ENCODE measurements at places on chromosomes 2 and 18.

DNA sequence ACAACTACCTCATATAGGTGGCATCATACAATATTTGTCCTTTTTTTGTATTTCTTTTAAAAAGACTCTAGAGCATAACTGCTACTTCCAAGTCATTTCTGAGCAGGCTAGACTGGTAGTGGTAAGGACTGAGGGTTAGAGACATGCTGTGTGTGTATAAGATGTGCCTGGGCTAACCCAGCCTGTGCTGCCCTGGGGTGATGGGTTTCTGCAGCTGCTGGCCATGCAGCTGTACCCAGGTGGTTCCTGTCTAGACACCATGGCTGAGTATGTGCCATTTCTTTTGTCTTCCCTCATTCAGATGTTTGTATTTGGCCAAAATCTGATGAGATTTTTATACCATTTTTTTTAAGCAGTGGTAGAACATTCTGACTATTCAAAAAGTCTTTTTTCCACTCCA is 40.0 kb downstream of the MERTK start:
- DNase-seq, result no peak

DNA sequence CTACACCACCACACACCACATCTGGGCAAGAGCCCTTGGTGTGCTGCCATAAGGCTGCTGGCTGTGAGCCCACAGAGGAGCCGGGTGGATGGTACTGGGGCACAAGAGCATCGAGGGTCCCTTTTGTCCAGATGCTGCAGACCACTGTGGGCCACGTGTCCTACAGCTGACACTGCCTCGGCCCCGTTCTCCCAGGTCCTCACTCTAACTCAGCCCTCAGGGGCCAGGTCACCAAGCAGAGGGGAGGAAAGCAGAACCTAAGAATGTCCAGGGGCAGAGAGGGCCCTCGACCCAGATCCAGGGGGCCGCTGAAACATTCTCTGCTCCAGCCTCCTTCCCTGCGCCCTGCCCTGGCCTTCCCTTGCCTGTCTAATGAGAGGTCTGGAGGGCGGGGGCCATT is 91.7 kb upstream of the ASB18 start:
- DNase-seq, result no peak

DNA sequence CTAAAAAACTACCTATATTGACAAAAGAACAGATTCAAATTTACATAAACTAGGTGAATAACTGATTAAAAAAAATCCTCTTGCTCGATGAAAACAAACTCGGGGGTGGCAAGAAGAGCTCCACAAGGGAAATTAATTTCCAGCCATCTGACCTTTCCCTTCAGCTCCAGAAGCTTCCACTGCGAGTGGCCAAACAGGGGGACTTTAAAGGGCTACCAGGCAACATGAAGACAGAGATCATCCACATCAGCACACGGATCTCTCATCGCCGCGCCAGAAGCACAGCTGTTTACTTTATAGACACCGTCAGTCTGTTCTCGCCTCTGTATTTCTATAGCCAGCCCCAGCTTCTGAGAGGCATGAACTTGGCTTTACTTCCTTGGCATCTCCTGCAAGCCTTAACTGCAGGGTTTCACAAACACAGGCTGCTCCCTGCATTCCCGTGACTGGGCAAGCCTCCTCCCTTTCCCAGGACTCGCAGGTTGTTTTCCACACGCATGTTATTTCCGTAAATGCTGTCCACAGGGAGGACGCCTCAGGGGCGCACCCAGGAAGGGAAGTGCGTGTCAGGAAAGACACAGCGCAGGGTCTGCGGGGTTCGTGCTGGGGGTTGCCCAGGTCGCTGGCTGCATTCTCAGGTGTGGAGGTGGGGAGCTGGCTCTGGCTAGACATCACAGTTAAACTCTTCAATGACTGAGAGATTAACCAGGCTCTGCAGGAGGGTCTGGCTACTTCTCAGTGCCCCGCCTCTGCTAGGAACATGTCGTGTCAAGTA is 85.0 kb downstream of the USP40 start:
- no peak for DNase-seq

GRCh38 chr18:68436485-68436884 is 278.4 kb downstream of the TMX3 start:
- no peak for DNase-seq

DNA sequence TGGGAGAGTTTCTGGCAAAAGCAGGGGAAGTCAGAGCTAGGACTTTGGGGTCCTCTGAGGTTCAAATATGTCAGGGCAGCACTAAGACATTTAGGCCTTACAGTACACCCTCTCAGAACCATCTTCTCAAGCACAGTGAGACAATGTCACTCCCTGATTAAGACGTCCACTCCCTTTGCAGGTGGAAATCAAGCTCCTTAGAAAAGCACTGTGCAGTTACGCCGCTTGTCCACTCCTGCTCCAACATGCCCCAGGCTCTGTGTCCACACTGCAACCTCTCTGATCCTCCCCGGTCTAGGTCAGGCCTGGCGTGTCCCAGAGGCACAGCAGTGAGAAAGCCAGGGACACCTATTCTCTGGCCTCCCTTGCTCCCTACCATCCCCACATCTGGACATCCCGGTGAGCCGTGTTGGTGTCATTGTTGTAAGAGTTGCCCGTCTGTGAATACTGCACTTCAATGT is 528.6 kb upstream of the ID2 start:
- no peak for DNase-seq

- no peak for DNase-seq
These were observed 69.4 kb downstream of the MYO3B start for GRCh38 chr2:170247333-170247732.

DNA sequence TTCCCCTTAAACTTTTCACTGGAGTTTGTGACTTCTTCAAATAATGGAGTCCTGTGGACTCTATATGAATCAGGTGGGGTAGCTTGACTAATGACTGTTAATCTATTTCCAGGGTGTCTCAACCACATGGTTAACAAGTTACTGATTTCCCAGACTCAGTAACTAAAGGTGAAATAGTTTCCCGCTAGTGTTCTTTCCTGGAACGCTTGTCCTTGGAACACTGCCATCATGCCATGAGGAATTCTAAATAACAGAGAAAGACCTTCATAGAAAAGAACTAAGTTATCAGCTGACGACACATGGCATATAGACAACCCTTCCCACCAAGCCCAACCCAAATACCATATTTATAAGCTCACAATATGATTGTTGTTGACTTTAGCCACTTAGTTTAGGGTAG is 1027.9 kb upstream of the FAM98A start:
- DNase-seq, result no peak

DNA sequence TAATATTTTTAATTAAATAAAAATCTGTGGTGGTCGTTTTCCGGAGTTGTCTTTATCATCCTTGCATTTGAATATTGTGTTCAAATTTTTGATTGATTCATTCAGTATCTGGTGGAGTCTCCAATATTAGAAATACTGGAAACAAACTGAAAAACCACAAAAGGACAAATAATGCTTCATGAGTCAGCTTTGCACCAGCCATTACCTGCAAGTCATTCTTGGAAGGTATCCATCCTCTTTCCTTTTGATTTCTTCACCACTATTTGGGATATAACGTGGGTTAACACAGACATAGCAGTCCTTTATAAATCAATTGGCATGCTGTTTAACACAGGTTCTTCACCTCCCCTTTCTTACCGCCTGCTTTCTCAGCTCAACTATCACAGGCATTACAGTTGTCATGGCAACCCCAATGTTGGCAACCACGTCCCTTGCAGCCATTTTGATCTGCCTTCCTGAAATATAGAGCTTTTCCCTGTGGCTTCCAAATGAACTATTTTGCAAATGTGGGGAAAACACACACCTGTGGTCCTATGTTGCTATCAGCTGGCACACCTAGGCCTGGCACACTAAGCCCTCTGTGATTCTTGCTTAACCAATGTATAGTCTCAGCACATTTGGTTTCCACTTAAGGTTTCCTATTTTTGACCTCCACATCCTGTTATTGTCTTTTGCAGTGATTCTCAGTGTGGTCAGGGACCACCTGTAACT is 6.5 kb downstream of the CTLA4 start:
- DNase-seq, result no peak
